ENCODE measurements at places on chromosomes 2 and 18.

DNA sequence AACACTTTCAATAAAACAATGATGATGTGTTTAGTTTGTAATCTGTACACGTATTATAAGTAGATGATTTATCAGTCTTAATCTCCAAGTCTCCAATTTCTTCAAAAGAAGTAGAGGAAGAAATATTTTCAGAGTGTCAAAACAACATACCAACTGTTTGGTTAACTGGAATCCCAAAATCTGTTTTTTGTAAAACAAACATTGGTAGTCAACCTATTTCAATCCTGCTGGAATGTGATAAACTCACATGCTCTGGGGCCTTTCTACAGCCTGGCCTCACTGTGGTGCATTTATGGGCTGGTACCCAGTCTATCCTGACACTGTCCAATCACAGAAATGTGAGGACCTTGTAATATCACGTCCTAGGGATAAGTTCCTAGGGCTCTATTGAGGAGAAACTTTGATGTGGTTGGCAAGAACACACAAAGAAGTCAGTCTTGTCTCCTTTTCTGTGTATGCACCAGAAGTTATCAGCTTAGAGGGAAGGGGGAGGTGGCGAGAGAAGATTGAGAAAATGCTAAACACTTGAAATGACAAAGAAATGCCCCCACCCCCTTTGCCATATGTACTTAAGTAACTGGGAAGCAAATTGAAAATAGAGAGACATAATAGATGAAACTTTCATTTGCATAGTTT lies 47.2 kb downstream of the PRKRA start:
- DNase-seq, result no peak

- DNase-seq, result no peak
Observed at GRCh38 chr2:45746888-45747287, 95.4 kb downstream of the PRKCE start.

DNA sequence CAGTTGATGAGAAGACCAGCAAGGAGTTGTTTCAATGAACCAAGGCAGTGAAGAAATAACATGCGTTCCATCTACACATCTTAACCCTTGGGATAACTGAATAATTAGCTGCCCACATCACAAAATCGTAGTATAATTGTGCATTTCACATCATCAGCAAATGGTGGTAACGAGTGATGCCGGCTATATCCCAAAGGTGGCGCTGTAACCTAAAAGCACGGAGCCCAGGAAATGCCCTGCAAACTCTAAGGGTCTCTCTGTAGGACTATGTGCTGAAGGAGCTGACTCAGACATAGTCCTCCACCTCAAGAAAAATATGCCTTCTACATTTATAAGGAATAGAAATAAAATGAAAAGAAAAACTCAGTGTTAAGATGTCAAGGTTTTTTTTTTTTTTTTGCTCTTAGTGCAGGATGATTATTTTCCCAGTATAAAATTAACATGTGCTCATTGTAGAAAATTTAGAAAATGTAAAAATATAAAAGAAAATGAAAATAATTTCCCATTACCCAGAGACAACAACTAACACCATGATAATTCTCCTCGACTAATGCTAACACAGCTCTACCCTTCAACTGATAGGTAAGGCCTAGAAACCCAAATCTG lies 23.1 kb upstream of the DSG3 start:
- no peak for DNase-seq

- no peak for DNase-seq
Observed at GRCh38 chr2:204177977-204178522, 241.5 kb downstream of the ICOS start.

DNA sequence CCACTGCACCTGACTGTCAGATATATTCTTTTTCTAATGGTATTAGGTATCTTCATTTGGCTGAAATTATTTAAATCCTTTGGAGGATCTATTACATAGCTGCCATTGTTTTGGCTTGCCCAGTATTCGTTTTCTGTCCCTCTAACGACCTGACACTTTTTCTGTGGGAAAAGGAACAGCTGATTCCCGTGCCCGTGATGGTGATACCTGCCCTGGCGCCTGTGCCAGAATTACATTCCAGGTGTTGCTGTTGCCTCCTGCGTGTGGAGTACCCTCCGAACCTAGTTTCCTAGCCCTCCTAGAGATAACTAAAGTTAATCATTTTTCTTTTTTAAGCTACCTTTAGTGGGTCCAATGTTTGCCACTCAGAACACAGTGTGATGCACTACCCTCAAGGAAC lies 14.0 kb downstream of the HOXD1 start:
- no peak for DNase-seq

DNA sequence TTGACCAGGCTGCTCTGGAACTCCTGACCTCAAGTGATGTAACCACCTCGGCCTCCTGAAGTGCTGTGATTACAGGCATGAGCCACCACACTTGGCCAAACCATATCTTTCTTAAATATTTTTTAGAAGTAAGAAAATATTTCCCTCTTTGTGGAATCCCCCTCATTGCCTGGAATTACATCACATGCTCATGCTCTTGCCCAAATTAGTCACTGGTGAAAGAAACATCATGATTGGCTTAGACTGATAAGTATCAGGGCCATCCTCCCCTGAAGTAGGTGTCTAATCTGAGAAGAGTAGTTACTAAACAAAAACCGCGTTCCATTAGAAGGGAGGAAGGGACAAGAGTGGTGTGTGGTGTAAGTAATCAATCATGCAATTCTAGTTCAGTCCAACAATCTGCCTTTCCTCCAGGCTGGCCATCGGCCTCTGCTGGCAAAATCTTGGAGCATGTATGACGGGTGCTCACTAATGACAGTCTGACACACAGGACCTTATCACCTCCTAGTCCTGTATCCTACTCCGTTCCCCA lies 52.3 kb upstream of the SCG2 start:
- DNase-seq, result no peak

DNA sequence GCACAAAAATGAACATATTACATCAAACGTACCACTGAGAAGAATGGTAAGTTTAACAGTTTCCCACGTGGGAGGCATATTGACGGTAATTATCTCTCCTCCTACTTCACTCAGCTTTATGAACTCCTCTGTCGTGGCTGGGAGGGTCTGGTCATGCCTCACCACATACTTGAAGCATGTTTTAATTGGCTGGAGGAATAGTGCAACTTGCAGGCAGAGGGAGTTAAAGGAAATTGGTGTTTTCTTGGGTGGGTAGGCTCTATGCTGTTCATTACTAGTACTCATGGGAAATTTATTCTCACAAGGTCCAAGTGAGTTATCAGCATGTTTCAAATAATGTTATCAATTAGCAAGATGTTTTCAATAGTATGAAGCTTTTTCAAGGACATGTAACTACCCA lies 767.0 kb downstream of the PLCL1 start:
- no peak for DNase-seq

Data from midbrain (tissue), 1 donor.